ENCODE measurements at places on chromosomes 6 and 20. TPM values are rescaled to one million over a fixed set of nuclear protein-coding genes. Genes with fewer than 3 reads are reported as not detected.

DNA sequence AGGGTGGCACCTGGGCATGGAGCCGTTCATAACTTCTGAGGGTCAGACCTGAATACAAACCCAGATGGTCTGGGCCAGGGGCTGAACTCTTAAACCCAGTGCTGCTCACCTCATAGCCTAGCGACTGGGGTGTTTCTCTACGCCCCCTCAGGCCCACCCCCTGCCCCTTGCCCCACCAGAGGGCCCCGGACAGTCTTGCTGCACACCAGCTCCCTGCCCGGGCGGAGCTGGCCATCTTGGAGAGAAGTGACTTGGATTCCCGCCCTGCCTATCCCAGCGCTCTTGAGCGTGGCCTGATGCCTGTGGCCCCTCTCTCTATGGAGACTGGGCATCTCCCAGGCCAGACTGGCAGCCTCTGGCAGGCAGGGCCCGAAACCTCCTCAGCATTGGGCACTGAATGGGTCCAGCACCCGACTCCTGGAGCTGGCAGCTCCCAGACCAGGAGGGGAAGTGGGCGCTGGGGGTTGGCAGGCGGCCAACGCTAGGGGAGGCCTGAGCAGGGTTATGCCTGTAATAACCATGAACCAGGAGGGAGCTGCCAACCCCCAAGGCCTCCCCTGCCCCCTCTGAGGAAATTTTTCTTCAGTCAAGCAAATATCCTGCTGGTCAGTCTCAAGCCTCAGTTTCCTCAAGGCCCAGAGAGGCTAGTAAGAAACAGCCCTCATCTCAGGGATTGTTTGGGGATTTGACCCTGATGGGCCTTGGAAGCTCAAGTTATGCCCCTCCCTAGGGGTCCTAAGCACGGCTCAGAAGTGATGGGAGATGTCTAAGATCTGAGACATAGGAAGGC is 169.5 kb downstream of the VEGFA start:
- no peak for DNase-seq

- DNase-seq = no peak
These were observed 27.4 kb upstream of the LRRN4 start for GRCh38 chr20:6081236-6081635.

GRCh38 chr6:31140643-31141042 is 1.8 kb upstream of the PSORS1C2 start:
- no peak for DNase-seq

DNA sequence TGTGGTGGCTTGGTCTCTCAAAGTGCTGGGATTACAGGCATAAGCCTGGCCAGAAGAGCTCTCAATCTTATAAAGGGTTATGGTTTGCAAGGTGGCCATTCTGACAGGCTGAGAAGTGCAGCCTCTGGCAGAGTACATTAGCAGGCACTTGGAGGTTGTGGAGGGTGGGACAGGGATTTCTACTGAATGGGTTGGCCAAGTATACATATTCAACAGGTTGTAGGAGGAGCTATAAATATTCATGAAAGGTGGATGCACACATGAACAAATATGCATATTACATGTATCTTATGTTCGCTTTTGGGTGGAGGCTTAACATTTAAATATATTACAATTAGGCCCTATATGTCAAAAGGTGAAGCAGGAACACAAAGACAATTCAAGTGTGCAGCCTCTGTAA is 20.0 kb upstream of the KCNK5 start:
- no peak for DNase-seq

DNA sequence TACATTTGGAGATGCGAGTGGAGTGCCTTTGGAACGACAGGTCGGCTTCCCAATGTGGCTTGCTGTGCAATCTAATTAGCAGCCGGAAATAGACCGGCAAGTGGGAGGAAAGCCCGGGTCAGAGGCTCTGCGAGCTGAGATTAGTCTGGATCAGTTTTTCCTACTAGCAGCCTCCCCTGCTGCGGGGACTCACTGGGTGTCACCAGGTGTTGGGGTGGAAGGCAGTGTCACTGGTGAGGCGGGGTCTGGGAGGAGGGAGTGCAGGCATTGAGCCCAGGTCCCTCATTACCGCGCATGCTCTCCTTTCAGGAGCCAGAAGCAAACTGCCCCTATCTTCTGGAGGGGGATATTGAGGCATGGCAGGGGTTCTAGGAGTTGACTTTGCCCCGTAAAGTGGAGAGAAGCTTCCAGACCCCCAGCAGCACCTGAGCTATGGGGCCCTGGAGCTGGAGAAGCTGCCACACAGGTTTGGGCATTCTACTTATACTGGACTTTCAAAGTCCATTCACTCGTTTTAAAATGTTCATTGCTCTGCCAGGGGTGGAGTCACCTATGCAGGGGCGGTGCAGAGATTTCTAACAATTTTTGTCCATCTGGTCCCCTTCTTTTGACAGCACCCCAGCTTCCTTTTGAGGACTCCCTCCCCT is 11.0 kb downstream of the SULF2 start:
- DNase-seq = no peak

DNA sequence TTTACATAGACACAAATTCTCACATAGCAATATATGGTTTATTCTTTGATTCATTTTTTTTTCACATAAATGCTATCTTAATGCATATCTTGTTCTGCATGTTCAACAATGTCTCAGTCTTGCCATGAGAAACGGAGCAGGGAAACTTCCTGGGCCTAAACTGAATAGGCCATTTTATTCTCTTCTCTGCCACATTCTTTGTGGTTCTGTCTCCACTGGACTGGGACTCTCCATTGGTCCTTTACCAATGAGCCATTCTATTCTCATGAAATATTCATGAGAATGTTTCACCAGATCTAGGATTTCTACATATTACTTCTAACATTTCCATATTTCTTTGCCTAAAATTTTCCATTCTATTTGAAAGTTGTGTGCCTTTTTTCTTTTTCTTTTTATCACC is 42.8 kb downstream of the LAMA2 start:
- no peak for DNase-seq

DNA sequence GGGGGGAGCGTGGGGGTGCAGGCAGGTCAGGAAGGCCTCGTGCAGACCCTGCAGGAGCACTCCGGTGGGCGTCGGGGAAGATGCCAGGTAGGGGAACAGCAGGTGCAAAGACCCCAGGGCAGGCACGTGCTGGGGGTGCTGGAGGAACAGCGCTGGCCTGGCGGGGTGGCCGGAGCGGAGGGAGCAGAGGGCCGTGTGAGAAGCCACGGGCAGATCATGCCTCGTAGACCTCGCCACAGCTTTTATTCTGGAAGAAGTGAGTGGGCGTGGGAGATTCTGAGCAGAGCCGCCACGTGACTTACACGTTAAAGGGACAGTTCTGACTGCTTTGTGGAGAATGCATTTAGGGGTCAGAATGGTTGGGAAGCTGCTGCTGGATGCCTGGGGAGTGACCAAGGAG is 9.3 kb downstream of the NTSR1 start:
- DNase-seq = no peak

- DNase-seq = no peak
These were observed 26.3 kb downstream of the PM20D2 start for GRCh38 chr6:89172131-89172530.

DNA sequence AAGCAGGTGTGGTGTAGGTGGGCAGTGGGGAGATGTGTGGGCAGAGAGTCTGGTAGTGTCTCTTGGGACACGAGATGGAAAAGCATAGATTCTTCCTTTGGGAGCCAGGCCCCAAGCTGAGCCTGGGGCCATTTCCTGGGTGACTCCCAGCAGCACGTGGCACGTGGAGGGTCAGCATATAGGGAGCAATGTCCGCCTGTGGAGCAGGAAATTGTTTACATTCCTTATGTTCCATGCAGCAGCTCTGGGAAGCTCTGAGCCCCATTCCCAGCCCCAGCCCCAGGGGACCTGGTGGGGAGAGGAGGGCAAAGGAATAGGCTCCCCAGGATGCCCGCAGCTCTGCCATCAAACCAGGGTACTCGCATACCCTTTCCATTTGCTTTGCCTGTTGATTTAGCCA is 57.6 kb downstream of the DAAM2 start:
- no peak for DNase-seq

- DNase-seq = no peak
These were observed 63.0 kb upstream of the NCOA3 start for GRCh38 chr20:47438464-47439381.

DNA sequence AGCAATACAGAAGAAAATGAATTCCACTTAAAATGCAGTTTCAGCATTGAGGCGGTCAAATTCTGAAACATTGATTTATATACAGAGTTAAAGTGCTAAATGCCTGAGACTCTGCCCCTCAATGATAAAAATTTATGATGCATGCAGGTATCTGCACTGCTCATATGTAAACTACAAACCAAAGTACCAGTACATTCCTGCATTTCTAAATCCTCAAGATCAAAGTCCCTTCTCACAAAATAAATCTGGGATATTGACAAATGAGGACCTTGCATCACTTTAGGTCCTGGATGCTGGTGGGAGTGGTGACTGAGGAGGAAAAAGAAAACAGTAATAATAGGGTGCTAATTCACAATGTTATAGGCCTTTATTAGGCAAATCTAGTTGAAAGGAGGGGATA is 101.9 kb downstream of the FIG4 start:
- no peak for DNase-seq

DNA sequence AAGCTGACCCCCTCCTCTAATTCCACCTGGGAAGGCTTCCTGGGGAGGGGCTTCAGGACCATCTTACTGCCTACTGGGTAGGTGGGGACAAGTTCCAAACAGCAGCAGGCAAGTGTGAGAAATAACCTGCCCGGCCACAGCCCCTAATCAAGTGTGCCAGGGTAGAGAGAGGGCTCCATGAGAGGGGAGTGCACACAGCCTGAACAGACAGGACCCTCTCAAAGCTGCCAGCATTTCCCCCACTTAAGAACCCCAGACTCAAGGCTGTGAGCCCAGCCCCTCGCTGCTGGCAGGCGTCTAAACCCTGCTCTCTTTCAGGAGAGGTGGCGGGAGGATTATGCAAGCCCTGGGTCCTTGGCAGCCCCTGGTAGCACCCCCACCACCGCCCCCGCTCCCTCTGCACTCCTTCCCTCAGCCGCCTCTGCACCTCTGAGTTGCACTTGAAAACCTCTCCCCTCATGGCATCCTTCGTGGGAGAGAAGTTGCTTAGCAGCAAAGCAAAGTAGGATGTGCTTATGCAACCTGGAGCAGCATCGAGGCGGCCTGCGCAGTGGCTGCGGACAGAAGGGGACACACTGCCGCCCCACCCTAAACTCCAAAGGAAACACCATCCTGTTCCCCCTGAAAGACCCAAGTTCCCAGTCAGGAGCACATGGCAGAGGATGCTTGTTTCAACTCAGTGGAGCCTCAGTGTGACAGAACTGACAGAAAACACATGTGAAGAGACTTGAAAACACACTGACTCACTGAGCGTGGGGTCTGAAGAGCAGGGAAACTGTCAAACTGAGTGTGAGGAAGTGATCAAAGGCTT is 10.5 kb downstream of the DDRGK1 start:
- no peak for DNase-seq

- no peak for DNase-seq
These were observed 166.9 kb downstream of the JARID2 start for GRCh38 chr6:15412767-15413166.

DNA sequence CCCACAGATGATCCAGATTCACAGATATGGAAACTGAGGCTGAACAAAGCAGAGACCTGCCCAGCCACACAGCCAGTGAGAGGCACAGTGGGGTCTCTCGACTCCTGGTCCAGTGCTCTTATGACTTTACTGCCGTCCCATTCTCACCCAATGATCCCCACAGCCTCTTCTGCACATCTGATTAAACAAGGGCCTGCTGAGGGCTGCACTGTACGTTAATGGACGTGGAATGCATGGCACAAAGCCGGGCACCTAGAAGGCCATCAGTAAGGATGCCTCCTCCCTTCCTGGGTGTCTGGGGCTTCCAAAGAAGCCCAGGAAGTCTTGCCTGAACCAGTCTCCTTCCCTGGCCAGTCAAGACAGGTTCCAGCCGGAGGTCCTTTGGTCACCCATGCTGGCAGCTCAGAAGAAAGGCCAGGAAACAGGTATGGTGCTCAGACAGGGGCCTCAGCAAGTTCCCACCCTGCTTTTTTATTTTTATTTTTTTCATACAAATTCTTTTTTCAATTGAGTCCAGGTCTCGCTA is 3.8 kb downstream of the TFEB start:
- no peak for DNase-seq

DNA sequence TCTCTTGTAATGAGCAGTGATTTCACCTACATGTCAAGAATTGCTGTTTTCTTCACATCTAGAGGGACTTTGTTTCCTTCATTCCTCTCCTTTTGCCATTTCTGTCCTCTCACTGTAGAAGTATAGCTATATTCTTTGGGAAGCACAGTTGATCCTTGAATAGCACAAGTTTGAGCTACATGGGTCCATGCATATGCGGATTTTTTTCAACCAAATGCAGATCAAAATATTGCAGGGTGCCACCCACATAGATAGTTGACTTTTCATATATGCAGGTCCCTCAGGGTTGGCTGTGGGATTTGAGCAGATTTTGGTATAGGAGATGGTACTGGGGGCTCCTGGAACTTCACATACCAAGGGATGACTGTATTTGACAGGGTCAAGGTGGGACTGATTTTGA is 41.1 kb downstream of the BLTP3A start:
- no peak for DNase-seq

DNA sequence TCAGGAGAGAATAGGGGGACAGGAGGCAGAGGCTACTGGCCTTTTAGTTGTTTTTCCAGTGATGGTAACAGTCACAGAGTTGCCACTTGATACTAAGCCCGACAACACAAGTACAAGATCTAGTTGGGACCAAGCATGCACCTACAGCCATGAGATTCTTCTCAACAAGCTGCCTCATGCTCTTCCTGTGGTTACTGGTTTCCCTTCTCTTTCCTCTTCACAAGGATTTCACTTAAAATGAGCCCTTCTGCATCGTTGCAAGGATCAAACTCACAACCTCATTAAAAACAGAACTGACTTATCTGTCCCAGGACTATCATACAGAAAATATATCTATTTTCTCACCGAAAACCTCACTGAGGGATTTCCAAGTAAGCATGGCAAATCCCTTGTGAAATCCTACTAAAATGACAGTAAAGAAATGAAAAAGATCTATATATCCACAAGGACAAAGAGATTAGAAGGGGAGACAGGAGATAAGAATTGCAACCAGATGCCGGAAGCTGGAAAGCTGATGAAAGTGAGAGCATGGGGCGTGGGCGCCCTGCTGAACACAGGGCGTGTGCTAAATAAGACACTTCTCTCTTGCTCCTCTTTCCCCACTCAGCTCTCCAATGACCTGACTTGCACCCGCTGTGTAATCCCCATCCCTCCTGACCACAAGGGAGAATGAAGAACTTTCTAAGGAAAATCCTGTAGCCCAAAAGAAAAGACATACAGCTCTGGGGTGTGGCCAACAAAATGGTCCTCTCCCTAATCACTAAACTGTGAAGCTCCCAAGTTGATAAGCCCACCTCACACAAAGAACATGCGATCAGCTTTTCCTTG is 13.4 kb downstream of the MTFR2 start:
- DNase-seq = no peak

Gene SIGLEC1
- not detected for polyA plus RNA-seq

Gene CLIC5
- 2.3 TPM for polyA plus RNA-seq

Gene MUCL3
- polyA plus RNA-seq = not detected

Measured in CD4-positive, CD25-positive, alpha-beta regulatory T cell (primary cell).